Occipital lobe (tissue), 3 donors: ENCODE measurements at places on chromosomes 4 and X.

- no peak for DNase-seq
Observed at GRCh38 chr4:26022346-26023202, 108.6 kb downstream of the SMIM20 start.

DNA sequence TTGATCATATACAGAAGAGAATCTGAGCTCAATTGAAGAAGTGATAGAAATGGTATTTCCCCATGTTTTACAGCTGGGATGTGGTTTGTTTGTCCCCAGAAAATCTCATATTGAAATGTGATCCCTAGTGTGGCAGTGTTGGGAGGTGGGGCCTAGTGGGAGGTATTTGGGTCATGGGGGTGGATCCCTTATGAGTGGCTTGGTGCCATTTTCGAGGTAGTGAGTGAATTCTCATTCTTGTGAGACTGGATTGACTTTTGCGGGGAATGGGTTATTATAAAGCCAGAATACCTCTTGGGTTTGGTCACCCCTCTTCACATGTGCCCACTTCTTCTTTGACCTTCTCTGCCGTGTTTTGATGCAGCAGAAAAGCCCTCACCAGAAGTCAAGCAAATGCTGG, 29.6 kb upstream of the PAGE1 start:
- no peak for DNase-seq

GRCh38 chrX:11532291-11533078, 133.2 kb downstream of the ARHGAP6 start:
- DNase-seq = no peak

DNA sequence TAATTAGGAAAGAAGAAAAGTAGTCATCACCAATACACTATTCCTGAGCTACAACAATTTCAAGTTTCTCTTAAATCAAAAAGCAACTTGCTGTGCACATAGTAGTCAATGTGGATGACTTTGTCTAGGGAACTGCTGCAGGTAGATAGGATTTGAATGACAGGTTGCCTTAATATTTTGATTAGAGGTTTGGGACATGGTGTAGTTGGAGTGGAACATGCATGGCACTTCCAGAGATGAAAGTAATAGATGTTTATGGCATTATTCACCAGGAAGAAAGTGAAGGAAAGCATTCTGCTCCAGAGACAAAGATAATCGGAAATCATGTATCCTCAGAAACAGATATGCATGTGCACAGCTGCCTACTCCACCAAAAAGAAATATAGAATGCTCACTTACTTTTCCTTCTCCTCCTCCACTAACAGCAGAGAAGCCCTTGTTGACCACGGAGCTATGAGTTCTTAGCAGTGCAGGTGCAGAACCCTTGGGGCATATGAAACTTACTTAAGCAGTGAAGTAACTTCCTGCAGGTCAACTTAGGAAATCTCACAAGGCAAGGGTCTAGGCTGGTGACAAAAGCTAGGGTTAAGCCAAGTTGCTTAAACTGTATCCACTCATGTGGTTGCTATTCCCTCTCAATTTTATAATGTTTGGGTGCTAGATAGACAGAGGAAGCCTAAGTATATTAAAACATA, 390.8 kb downstream of the HNRNPD start:
- no peak for DNase-seq

DNA sequence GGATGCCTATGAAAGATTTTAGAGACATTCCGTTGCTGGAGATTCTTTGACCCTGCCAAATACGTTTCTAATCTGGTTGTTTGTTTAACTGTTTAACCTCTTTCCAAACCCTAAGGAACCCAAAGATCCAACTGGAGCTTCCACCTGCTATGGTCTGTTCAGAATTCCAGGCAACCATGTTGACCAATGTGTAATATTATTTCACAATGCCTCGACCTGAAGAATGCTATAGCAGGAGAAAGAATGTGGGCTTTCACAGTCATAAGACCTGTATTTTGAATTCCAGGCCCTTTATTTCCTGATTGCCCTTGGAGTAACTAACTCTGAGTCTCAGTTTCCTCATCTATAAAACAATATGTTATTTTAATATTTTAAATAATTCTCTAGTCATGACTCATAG, 90.8 kb downstream of the COL25A1 start:
- no peak for DNase-seq
